ENCODE measurements at places on chromosomes 7 and 10.

DNA sequence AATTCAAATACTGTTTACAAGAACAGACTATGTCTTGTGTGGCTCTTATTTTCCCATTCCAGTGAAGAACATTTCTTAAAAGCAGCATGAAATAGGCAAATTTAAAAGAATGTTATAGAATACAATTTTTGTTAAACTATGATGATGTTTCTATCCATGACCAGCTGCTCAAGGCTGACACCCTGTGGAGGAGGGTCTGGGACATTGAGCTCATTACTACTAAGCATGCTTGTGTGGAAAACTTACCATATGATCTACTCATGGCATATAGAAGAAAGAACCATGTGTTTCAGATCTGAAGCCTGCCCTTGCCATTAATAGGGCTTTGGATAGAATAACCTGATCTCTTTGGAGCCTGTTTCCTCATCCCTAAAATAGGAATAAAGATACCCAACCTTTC is 125.0 kb downstream of the FOXP2 start:
- no peak for DNase-seq

GRCh38 chr7:14294637-14295036 is 305.2 kb upstream of the ETV1 start:
- DNase-seq = no peak

GRCh38 chr10:122207596-122207995 is 63.5 kb upstream of the BTBD16 start:
- DNase-seq = no peak

- DNase-seq = no peak
Measured at GRCh38 chr7:73342645-73343044, 14.7 kb downstream of the FKBP6 start.

All from CD4-positive, alpha-beta T cell treated with Interleukin-15 for 1 hour (primary cell).